ENCODE measurements at places on chromosomes 5 and 9.

DNA sequence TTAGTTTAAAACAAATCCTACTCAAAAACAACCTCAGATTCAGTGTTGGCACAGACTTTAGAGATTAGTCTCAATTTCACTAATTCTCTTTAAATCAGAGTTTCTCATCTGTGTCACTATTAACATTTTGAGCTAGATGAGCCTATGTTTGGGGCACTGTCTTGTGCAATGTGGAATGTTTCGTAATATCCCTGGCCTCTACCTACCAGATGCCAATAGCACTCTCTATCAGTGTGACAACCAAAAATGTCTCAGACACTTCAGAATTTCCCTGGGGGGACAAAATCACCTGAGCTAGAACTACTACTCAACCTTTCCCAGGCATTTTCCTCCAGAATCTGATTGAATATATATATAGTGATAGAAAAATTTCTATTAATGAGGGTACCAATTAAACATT lies 465.2 kb upstream of the RGMB start:
- DNase-seq: no peak

DNA sequence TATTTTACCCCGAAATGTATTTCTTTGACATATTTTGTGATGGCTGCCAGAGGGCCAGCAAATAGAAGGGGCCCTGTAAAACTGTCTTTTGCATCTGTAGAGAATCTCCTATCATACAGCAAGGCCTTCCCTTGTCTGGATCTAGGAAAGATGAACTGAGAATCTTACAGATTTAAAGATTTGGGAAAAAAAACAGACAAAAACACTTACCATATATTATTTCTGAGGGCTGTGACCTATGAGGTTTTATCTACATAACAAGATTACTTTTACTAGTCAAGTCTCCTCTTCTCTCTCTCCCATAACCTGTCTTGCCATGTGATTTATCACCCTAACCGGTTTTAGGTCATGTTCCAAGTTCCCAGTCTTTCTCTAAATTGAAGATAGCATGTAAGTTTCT lies 599.2 kb upstream of the CDH6 start:
- DNase-seq: no peak

DNA sequence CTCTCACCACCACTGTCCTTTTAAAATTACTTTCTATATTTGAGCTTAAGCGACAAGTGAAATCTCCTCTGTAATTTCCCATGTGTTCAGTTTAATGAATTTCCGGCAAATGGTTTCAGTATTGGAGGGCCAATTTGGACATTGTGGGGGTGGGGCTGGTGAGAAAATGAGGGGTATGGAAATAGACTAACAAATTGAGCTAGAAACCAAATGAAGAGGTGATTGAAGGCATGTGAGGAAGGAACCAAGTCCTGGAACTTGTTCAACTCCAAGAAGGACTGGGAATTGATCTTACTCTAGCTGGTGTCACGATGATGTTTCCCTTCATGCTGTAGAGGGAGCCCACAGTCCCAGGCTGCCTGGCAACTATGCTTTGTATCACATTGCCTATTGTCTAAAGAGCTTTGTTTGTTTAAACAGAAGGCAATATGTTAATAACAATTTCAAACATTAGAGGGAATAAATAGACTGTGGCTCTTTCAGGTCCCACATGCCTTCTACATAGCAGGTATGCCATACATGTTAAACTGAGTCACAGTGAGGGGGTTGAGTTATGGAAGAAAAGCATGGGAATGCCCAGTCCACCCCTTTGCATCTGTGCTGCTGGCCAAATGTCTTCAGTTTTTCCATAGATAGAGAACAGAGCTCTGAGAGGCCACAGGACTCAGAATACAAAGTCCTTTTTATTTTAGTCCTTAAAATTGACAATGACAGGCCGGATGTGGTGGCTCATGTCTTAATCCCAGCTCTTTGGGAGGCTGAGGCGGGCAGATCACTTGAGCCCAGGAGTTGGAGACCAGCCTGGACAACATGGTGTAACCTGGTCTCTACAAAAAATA lies 25.0 kb upstream of the MATR3 start:
- no peak for DNase-seq

GRCh38 chr5:151202381-151203139 lies 21.3 kb downstream of the CCDC69 start:
- DNase-seq: no peak

DNA sequence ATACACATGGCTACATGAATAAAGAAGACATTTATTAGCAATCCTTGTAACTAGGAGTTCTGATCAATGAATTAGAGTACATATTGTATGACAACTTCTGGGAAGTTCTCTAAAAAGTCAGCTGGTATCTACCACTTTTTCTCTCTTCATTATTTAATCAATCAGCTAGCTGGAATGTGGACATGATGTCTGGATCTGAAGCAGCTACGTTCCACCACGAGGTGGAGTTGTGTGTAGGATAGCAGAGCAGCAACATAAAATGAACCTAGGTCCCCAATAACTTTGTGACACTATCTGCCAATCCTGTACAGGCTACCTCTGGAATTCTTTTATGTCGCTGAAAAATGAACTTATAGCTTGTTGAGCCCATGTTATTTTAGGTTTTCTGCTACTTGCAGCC lies 32.9 kb upstream of the ENTREP1 start:
- no peak for DNase-seq

DNA sequence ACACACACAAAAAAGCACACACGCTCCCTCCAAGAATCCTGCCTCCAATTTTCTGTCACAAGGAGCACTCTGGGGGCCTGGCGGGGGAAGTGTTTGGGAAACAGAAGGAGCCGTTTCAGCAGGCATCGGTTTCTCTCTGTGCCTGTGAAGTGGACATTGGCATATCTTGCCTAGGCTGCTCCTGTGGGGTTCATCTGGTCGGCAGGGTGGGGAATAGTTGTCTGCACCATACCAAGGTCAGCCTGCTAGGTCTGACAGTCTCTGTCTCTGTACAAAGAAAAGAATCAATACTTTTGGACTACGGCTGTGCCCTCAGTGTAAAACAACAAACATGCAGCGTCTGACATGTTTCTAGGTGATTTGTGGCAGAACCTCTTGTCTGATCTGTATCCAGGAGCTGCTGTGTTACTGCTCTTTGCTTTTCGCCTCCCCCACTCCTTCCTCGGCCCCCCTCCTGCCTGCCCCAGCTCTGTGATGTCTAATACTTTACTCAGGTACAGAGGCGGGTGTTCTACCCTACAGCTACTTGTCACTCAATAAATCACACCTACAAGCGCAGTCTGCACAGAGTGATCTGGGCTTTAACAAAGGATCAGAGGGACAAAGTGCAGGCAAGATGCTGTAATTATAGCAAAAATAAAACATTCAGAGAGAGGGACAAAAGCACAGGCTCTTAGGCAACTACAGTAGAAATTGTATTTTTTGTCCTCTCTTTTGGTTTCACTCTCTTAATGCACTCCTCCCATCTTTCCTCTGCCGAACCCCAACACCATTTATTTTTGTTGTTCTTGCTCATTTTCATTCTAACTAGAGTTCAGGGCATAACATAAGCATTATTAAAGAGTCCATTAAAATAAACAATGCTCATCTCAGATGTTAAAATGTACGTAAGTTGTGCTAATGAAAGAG lies 216.7 kb downstream of the BNC2 start:
- DNase-seq: peak; percentile 24

- DNase-seq: no peak
Observed at GRCh38 chr5:152462021-152462721, 57.1 kb upstream of the NMUR2 start.

DNA sequence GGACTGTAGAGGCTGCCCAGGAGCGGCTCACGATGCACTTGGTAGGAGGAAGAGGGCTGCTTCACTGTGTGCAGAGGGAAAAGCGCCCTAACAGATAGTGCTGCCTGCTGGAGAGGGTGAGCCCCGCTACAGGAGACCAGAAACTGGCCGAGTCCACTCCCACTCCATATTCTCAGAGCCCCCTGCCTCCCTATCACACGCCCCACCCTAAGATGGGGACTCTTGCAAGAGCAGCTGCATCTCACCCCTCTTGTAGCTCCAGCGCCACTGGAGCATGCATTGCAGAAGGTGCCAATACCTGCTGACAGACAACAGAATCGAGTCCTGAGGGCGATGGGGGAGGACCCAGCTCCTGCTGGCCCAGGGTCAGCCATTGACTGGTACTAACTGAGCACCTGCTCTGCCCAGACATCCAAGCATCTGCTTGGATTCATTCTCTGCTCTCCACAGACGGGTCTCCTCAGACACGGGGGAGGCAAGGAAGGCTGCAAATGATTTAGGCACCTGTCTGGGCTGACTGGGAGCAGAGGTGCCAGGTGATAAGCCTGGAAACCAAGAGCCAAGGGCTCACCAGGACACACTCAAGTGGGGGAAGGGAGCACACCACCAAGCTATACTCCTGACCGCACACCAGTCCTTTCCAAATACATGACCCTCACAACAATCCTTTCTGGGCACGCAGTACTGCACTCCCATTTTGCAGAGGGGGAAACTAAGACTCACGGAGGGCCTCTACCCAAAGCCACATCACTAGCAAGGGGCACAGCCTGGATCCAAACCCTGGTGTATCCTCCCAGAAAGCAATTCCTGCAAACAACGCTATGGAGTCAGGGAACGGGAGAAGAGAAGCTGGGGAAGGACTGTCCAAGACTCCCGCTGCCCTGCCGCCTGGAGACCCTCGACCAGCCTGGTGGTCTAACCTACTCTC lies 1.6 kb downstream of the BICD2 start:
- no peak for DNase-seq

DNA sequence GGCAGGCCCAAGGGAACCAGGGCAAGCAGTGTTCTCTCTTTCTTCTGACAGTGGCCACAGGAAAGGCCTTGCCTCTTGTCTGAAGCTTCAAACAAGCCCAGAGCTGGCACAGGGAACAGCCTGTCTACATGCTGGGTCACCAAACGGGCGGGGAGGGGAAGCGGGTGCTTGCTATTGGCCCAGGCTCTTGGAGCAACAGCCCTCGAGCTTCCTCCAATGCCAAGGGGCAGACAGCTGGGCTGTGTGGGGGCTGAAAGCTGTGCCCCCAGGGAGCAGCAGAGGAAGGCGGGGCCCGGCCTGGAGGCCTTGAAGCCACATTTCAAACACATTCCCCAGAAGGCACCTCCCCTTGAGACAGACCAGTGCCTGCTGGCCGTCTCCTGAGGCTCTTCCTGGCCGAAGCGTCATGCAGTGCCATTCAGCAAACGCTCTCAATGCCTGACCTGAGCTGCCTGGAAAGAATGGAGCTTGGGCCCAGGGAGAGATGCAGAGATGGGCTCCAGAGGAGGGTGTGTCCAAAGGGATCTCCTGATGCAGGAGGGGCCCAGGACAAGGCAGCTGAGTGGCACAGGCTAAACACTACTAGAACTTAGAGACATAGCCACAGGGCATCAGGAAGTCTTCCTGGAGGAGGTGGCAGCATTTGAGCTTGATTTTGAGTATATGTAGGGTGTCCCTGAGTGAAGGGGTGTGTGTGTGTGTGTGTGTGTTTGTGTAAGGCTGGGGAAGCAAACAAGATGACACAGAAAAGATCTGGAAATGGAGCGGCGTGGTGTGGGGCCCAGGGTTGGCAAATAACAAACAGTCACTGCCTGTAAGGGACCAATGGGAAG lies 2.5 kb downstream of the FIBCD1 start:
- DNase-seq: no peak

GRCh38 chr9:78826527-78826926 lies 529.6 kb downstream of the PSAT1 start:
- no peak for DNase-seq

GRCh38 chr9:76296561-76297310 lies 97.5 kb downstream of the RFK start:
- DNase-seq: no peak

GRCh38 chr5:171858303-171858702 lies 72.7 kb downstream of the SMIM23 start:
- no peak for DNase-seq

DNA sequence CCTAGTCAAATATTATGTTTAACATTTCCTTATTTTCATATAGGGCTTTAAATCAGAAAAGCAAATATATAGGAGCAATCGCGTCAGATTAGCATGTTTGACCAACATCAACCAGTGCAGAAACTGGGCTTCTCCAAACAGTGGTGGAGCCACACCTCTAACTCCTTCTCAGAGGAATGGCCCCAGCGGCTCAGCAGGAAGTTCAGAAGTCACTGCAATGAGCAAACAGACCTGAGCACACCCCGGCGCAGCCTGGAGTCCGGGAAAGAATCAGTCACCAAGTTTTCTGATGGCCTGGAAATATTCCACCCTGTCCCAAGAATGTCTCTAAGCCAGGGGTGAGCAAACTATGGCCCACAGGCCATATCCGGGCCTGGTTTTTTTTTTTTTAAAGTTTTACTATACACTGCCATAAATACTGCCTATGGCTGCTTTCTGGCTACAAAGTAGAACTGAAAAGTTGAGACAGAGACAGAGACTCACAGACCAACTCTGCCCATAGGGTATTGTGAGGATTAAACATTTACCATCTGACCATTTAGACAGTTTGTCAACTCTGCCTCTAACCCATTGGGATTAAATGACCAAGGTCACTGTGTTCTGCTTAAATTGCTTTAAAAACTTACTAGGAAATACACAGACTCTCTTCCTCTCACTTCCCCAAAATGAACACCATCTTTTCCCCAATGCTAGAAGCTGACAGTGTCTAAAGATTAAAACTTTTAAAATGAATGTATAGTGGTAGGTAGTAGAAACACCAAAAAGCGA lies 5.4 kb downstream of the GOLM1 start:
- DNase-seq: no peak

GRCh38 chr5:96968074-96968473 lies 32.2 kb downstream of the LNPEP start:
- DNase-seq: no peak

DNA sequence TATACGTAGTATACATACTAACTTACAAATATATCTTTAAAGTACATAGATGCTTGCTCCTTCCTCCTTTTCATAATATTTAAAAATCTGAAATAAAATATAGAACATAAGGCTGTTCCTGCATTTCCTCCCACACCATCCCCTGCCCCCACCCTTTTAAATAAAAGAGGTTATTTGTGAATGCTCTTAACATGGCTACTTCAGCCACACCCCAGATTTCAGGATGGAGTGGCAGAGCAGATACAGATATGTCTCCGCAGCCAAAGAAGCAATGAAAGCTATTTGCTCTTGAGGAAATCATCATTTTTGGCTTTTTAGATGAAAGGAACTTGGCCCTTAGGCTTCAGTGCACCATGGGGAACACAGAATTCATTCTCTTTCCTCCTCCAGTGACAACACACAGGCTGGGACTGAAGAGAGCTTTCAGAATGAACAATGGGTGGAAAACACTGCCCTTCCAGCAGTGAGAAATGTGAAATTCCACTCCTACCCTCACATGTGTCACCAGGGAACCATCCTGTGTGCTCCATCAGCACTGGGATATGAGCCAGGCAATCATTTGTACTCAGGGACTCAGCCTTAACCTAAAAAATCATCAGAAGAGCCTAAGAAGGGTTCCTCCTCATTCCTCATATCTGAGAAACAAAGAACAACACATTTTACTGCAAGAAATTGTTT lies 134.3 kb downstream of the PPP2R2B start:
- DNase-seq: no peak

- no peak for DNase-seq
Observed at GRCh38 chr5:1312206-1312605, 17.3 kb upstream of the TERT start.

DNA sequence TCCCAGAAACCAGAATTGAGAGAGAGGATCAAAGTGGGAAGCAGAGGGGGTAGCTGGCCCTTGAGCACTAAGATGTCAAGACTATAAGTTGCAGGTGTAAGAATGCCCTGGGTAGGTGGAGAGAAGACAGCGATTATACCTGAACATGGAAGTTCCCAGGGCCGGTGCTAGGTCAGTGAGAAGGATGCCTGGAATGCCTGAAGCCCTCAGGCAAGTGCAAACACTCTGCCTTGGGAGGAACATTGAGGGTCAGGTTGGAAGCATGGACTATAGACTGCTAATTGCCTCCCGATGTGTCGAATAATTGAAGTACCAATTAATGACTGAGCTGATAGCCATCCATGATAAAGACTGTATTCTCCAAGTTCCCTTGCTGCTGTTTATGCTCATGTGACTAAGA lies 185.5 kb downstream of the DMRT2 start:
- DNase-seq: no peak
